Stimulated activated CD8-positive, alpha-beta memory T cell treated with anti-CD3 and anti-CD28 coated beads, Interleukin-7, amount 100 ng/mL, for 1 hour (primary cell): ENCODE measurements at places on chromosomes 13 and 19.

GRCh38 chr13:45879666-45880065 is 28.1 kb upstream of the SIAH3 start:
- DNase-seq: no peak

GRCh38 chr13:106699311-106699710 is 131.4 kb upstream of the ARGLU1 start:
- no peak for DNase-seq

DNA sequence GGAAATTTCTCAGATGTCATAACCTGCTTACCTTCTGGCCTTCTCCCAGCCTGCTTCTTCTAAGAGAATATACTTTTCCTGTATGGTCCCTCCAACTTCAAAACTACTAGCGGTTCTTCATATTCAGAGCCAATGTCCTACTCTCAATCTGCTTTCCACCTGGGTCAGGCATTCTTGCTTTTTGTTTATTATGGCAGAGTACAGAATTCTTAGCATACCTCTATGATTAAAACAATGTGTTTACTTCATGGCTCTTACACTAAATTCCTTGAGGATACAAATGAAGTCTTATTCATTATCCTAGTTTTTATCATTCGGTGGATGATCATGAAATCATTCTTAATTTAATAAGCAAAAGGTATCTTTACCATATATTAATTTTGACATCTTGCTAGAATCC is 484.2 kb upstream of the SLITRK1 start:
- DNase-seq: no peak

DNA sequence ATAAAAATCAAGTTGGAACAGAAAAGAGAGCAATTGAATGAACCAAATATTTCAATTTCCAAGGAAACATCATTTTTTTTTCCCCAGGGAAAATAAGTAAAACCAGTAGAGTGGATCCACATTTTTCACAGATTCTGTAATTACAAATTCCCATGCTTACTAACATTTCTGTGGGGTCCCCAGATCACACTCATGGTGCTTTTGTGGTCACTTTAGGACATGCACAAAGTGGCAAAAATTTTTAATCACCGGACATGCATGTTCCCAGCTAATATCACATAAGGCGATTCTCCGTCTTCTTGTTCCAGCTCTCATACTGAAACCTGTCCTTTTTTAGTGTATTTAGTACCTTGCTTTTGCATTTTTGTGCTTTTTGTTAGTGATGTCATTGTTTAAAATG is 748.2 kb upstream of the SLITRK1 start:
- DNase-seq: no peak

GRCh38 chr13:34246511-34246910 is 428.6 kb downstream of the RFC3 start:
- DNase-seq: no peak

DNA sequence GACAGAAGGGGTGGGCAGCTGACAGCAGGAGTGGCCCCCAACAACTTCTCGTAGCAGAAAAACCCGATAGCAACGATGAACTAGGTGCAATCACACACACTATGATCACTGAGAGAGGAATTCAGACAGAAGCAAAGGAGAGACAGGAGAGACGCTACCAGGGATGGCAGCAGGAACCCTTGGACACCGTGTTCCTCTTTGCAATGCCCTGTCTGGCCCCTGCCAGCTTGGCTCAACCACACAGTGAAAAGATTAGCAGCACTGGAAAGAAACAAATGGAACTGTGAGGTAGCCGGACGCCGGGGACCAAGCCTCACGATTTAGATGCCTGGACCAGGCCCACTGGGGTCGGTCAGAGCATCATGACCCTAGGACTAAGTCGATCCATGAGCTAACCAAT is 23.6 kb downstream of the DCAF15 start:
- DNase-seq: no peak

- DNase-seq: no peak
Measured at GRCh38 chr13:101490406-101491015, 38.0 kb downstream of the ITGBL1 start.

- no peak for DNase-seq
Measured at GRCh38 chr13:100602493-100603111, 14.0 kb upstream of the GGACT start.

DNA sequence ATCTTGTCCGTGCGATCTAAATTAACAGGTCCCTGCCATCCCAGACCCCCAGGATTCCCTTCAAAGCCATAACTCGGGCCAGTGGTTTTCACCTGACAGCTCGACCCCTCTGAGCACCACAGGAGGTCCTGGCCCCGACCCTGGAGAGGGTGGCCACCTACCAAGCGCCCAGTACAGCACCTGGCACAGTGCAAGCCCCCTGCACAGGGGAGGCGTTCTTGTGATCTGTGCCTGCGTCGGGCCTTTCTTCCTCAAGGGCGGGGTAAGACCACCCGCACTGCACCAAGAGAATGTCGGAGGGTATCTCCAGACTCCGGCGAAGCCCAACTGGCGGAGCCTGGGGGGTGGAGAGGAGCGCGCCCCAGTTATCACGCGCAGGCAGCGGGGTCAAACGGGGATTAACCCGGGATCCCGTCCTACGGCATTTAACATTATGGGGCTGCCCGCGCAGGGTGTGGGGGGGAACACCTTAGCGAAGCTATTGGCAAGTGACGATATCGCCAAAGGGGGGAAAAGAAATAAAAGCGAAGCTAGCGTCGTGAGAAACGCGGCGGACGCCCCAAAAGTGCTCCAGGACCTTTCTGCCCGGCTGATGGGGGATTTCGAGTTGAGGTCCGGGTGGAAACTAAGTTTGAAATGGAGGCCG is 1.3 kb upstream of the HNRNPL start:
- DNase-seq: no peak

DNA sequence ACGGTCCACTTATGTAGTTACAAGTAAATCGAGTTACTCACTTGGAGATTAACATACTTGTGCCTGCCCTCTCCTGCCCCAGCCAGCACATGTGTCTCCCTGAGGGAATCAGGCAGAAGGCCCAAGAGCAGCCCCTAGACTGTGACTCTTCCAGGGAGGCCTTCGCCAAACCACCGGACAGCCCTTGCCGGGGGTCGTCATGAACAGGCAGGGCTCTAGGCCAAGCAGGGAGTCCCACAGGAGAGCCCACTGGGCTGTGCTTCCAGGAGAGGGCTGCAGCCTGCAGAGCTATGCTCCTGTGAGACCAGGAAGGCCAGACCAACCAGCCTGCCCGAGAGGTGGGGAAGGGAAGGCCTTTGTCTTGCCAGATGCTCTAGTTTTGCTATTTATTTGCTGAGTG is 283.3 kb downstream of the FOXO1 start:
- DNase-seq: no peak

- DNase-seq: no peak
Measured at GRCh38 chr13:82900453-82900852, 981.8 kb downstream of the SLITRK1 start.
